ENCODE measurements at places on chromosomes 7 and 10.

DNA sequence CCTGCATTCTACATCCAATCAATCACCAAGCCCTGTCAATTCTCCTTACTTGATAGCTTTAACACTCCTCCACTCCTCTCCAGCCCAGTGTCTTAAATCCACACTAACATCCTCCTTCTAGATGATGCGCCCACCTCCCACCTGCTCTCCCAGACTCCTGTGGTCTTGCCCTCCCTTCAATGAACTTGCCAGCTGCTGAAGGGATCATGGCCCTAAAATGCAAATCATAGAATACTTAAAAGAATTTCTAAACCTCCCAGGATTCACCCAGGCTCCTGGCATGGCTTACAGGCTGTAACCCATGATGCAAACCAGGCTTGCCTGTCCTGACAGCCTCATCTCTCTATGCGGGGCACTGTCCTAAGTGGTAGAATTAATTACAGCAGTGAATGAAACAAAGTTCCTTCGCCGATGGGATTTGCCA, 43.6 kb downstream of the SYPL1 start:
- no peaks in the 10 kb centered on the region for H3K27me3 ChIP-seq
- peaks cover 46% of the 10 kb centered on the region for H3K4me1 ChIP-seq
- no peak for DNase-seq
- H3K36me3 ChIP-seq: no peaks in the 10 kb centered on the region

GRCh38 chr7:142948603-142949002, 9.3 kb downstream of the LLCFC1 start:
- H3K4me3 ChIP-seq: no peak overlapping the region
- H3K4me1 ChIP-seq: no peaks in the 10 kb centered on the region
- no peaks in the 10 kb centered on the region for H3K36me3 ChIP-seq

- DNase-seq: no peak
- H3K27me3 ChIP-seq: peaks cover 1% of the 10 kb centered on the region
- H3K4me1 ChIP-seq: no peaks in the 10 kb centered on the region
- H3K36me3 ChIP-seq: no peaks in the 10 kb centered on the region
Measured at GRCh38 chr10:25696013-25696708, 237.9 kb upstream of the MYO3A start.

- no peak overlapping the region for H3K4me3 ChIP-seq
- H3K4me1 ChIP-seq: no peaks in the 10 kb centered on the region
- H3K27ac ChIP-seq: no peak overlapping the region
- DNase-seq: no peak
Measured at GRCh38 chr7:28192786-28193585, 12.4 kb upstream of the JAZF1 start.

DNA sequence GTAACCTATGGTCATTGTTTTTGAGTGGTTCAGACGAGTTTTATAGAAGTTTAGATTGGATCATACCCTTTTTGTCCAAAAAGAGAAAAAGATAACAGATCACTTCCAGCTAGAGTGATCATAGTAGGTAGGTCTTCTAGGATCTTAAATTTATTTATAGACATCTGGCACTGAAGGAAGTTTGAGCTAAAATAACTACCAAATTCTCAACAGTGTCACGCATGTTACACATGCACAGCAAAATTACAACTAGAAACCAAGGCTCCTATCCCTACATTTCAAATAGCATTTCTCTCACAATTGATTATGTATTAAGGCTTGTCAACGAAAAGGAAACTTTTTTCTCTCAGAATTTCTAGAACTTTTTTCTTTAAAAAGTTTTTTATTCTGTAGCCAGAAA, 2.3 kb downstream of the CALU start:
- no peak overlapping the region for H3K4me3 ChIP-seq
- peaks cover 4% of the 10 kb centered on the region for H3K4me1 ChIP-seq

- H3K4me3 ChIP-seq: no peak overlapping the region
- H3K27ac ChIP-seq: no peak overlapping the region
- no peak for DNase-seq
- H3K4me1 ChIP-seq: no peaks in the 10 kb centered on the region
- no peaks in the 10 kb centered on the region for H3K27me3 ChIP-seq
Measured at GRCh38 chr10:116073001-116073400, 200.0 kb downstream of the GFRA1 start.

DNA sequence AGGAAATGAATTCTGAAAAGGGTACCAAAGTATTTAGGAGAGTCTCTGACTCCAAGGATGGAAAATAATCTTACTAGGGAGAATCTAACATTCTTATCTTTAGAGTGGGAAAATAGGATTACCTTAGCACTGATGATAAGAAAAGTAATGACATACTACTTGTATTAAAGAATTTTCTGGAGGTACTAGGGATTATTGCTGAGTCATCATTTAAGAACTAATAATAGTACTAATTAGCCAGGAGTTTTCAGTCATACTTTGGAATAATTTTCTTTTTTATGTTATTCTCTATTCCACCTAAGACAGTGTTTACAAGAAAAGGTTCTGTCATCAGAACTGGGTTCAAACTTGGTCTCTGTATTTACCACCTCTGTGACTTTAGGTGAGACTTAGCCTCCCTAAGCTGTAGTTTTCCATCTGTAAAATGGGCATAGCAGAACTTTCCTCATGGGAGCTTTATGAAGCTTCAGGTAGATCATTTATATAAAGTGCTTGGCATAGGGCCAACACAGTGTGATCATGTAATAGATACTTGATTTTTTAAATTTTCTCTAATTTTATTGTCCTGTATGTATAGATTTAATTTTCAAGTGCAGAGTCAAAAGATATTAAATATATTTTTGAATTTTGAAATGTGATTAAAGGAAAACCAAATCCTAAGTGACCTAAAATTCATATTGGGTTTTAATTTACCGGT, 20.4 kb downstream of the ITGB8 start:
- no peaks in the 10 kb centered on the region for H3K27me3 ChIP-seq
- H3K36me3 ChIP-seq: no peaks in the 10 kb centered on the region
- no peak for DNase-seq
- peaks cover 35% of the 10 kb centered on the region for H3K4me1 ChIP-seq
- peak overlapping the region; percentile 62 for H3K27ac ChIP-seq
- H3K4me3 ChIP-seq: no peak overlapping the region

DNA sequence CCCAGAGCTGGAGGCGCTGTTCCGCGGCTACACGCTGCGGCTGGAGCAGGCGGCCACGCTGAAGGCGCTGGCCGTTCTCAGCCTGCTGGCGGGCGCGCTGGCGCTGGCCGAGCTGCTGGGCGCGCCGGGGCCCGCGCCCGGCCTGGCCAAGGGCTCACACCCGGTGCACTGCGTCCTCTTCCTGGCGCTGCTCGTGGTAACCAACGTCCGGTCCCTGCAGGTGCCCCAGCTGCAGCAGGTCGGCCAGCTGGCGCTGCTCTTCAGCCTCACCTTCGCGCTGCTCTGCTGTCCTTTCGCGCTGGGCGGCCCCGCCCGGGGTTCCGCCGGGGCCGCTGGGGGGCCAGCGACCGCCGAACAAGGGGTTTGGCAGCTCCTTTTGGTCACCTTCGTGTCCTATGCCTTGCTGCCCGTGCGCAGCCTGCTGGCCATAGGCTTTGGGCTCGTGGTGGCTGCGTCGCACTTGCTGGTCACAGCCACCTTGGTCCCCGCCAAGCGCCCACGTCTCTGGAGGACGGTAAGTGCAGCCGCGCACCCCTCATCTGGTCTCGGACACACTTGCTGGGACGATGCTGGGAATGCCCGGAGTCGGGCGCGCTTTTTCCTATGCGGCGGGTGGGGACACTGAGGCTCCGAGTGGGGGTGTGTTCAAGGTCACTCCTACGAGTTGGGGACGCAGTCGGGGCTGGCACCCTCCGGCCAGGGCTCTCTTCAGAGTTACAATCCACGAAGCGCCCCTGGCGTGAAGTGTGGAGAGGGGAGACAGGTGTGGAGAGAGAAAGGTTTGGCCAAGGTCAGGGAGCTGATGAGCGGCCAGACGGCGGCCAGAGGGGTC, 717 bp downstream of the ADCY1 start:
- H3K27me3 ChIP-seq: no peaks in the 10 kb centered on the region
- peak overlapping the region; percentile 60 for H3K4me3 ChIP-seq
- no peak overlapping the region for H3K27ac ChIP-seq
- H3K4me1 ChIP-seq: no peaks in the 10 kb centered on the region
- peak; percentile 56 for DNase-seq
- no peaks in the 10 kb centered on the region for H3K36me3 ChIP-seq

GRCh38 chr10:59383436-59383835, 21.1 kb upstream of the FAM13C start:
- H3K4me3 ChIP-seq: no peak overlapping the region
- no peak for DNase-seq
- H3K4me1 ChIP-seq: peaks cover 40% of the 10 kb centered on the region
- H3K36me3 ChIP-seq: no peaks in the 10 kb centered on the region

GRCh38 chr7:112898432-112899290, 108.5 kb upstream of the TMEM168 start:
- no peaks in the 10 kb centered on the region for H3K4me1 ChIP-seq
- no peak for DNase-seq
- no peak overlapping the region for H3K4me3 ChIP-seq
- H3K27me3 ChIP-seq: no peaks in the 10 kb centered on the region
- H3K27ac ChIP-seq: no peak overlapping the region

- H3K36me3 ChIP-seq: peaks cover 20% of the 10 kb centered on the region
- H3K4me3 ChIP-seq: peak overlapping the region; percentile 79
- no peaks in the 10 kb centered on the region for H3K4me1 ChIP-seq
- peak overlapping the region; percentile 99 for H3K27ac ChIP-seq
- no peak for DNase-seq
Measured at GRCh38 chr10:101000127-101000914, 713 bp downstream of the LZTS2 start.

GRCh38 chr7:24899905-24900304, 80.1 kb downstream of the OSBPL3 start:
- no peak for DNase-seq
- H3K36me3 ChIP-seq: no peaks in the 10 kb centered on the region
- no peak overlapping the region for H3K27ac ChIP-seq
- no peak overlapping the region for H3K4me3 ChIP-seq
- no peaks in the 10 kb centered on the region for H3K27me3 ChIP-seq

- H3K4me3 ChIP-seq: no peak overlapping the region
- no peak for DNase-seq
- H3K36me3 ChIP-seq: no peaks in the 10 kb centered on the region
Measured at GRCh38 chr10:34641147-34641912, 173.8 kb downstream of the PARD3 start.

- no peak overlapping the region for H3K4me3 ChIP-seq
- H3K27ac ChIP-seq: peak overlapping the region; percentile 80
- no peaks in the 10 kb centered on the region for H3K36me3 ChIP-seq
Measured at GRCh38 chr10:119305860-119306513, 98.6 kb downstream of the GRK5 start.

- H3K27me3 ChIP-seq: no peaks in the 10 kb centered on the region
- no peak for DNase-seq
- H3K4me1 ChIP-seq: peaks cover 1% of the 10 kb centered on the region
- no peaks in the 10 kb centered on the region for H3K36me3 ChIP-seq
- H3K4me3 ChIP-seq: no peak overlapping the region
- H3K27ac ChIP-seq: no peak overlapping the region
Measured at GRCh38 chr7:33114976-33115375, 5.8 kb upstream of the RP9 start.

DNA sequence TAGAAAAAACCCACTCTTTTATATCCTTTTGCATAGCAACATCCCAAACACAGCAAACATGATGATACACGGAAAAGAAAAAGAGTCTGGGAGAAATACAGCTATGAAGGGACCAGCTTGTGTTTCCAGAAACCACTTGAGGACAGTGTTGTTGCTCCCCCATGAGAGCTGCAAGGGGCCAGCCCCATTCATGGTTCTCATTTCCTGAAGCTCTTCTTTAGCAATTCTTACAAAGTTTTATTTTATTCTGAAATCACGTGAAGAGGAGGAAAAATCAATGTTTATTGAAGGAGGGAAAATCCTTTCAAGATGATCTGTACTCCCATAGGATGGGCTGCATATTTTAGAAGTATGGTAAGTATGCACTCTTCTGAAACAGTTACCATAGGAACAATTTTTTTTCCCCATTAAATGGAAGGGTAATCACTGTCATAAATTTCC, 17.5 kb upstream of the PRTFDC1 start:
- H3K36me3 ChIP-seq: no peaks in the 10 kb centered on the region
- H3K27ac ChIP-seq: no peak overlapping the region
- no peaks in the 10 kb centered on the region for H3K27me3 ChIP-seq
- H3K4me1 ChIP-seq: peaks cover 8% of the 10 kb centered on the region
- no peak overlapping the region for H3K4me3 ChIP-seq

- peaks cover 22% of the 10 kb centered on the region for H3K4me1 ChIP-seq
- H3K36me3 ChIP-seq: no peaks in the 10 kb centered on the region
- H3K27ac ChIP-seq: no peak overlapping the region
- no peak for DNase-seq
Measured at GRCh38 chr10:128124813-128125403, 1.3 kb downstream of the MKI67 start.

- no peak for DNase-seq
- no peaks in the 10 kb centered on the region for H3K4me1 ChIP-seq
- no peaks in the 10 kb centered on the region for H3K27me3 ChIP-seq
- peaks cover 40% of the 10 kb centered on the region for H3K36me3 ChIP-seq
- no peak overlapping the region for H3K27ac ChIP-seq
Measured at GRCh38 chr7:77575187-77575586, 38.1 kb downstream of the PTPN12 start.

- no peak overlapping the region for H3K27ac ChIP-seq
- H3K4me1 ChIP-seq: no peaks in the 10 kb centered on the region
- no peaks in the 10 kb centered on the region for H3K36me3 ChIP-seq
- no peak overlapping the region for H3K4me3 ChIP-seq
Measured at GRCh38 chr10:130878131-130878530, 433.4 kb downstream of the TCERG1L start.

- no peaks in the 10 kb centered on the region for H3K4me1 ChIP-seq
- no peak overlapping the region for H3K27ac ChIP-seq
- no peaks in the 10 kb centered on the region for H3K27me3 ChIP-seq
Measured at GRCh38 chr10:124362568-124362967, 56.2 kb downstream of the OAT start.

- H3K4me3 ChIP-seq: no peak overlapping the region
- no peaks in the 10 kb centered on the region for H3K27me3 ChIP-seq
- H3K36me3 ChIP-seq: no peaks in the 10 kb centered on the region
- no peaks in the 10 kb centered on the region for H3K4me1 ChIP-seq
- DNase-seq: no peak
- H3K27ac ChIP-seq: no peak overlapping the region
Measured at GRCh38 chr7:9945131-9945530, 1028.5 kb upstream of the PHF14 start.

- no peaks in the 10 kb centered on the region for H3K27me3 ChIP-seq
- DNase-seq: no peak
- H3K4me1 ChIP-seq: peaks cover 2% of the 10 kb centered on the region
Measured at GRCh38 chr7:82263920-82264782, 179.4 kb downstream of the CACNA2D1 start.

Data from tibial artery (tissue), 4 donors.